Pons (tissue), 1 donor: ENCODE measurements at places on chromosomes 16 and 17.

DNA sequence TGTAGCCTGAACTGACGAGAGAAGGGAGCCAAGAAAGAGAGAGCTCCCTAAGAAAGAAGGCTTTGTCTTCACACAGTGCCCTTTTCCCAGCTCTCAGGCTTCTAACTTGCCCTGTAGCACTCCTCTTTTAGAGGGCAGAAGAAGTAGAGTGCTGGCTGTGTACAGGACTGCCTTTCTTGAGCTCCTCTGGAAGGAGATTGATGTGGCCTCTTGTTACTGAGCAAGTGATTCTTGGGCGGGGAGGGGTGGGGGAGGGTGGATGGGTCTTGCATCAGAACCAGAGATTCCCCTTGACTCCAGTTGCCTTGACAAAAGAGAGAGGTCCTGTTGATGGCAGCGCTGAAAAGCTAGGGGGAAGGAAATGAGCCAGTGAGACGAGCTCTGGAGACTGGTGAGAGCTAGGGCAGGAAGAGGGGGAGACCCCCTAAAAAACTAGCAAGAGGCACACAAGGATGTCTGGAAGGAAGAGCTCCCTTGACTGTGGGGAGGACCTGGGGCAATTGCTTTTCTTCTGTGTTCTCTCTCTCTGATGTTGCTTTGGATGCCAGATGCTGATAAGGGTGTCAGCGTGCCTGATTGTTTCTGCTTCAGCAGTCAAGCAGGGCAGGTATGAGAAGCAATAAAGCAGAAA, 18.4 kb downstream of the GPR179 start:
- no peak for DNase-seq

GRCh38 chr17:71437166-71437565, 683.7 kb upstream of the SOX9 start:
- no peak for DNase-seq

DNA sequence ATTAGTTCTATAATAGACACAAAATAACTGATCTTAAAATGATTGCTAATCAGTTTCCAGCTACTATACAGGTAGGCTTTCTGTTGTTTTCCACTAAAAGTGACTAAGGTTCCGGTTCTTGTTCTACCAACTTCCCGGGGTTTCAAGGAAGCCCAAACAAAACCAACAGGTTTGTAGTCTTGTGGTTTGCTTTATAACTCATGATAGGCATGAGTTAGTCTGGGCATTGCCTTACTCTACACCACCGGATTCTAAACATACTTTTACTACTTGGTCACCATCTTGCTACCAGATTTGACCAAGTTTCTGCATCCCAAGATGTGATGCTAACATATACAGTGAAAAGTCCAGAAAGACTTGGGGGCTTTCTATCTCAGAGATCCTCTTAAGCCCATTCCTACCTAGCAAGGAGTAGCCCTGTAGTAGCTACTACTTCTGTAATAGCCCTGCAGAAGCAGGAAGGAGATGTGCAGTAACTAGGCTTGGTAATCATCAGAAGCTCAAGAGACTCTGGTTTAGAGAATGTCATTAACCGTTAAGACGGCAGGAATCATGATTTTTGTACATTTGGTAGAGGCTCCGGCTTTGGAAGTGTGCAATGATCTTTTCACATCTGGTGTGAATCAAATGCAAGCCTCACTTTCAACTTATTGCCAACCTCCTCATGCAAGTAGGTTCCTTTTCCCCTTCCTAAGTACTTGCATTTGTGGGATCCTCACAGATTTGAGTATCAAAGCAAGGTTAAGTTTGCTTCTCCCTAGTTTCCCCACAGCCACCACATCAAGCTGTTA, 1.6 kb downstream of the FAM117A start:
- DNase-seq, result no peak

- no peak for DNase-seq
These were observed 1.3 kb downstream of the KRT24 start for GRCh38 chr17:40702271-40702670.

DNA sequence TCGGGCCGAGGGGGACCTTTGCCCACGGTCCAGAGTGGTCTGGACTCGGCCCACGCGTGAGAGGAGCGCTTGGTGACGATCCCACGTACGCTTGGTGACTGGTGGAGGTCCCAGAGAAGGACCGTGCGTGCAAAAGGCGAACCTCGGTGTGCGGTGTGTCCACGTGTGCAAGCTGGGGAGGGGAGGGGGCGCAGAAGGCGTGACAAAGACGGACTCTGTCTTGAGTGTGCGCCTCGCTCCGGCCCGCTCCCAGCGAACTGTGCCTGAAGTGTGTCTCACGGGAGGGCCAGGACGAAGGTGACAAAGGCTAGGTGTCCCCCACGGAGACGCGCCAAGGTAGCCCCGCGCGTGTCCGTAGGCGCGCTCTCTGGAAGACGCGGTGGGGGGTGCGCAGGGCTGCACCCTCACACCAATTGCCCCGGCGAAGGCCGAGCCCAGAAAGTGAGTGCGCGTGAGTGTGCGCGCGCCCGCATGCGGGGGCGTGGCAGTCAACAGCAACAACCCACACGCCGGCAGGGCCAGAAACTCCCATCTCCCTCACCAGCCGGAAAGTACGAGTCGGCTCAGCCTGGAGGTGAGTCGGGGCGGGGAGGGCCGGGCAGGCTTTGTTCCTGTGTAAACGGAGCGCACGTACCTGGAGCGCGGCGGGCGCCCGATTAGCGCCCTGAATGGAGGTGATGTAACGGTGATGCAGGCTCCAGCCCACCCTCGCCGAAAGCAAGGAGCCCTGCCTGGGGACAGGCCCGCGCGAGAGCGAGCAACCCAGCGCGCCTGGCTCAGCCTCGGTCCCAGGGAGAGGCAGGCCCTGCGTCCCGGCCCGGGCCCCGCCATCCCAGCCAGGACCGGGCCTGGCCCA, at the start of gene GPRC5C:
Gene GPRC5C (plus strand): TSS at position 521 of the 856 bp plus-strand sequence. CDS start 7,689 bp downstream, outside the sequence.
- DNase-seq, result no peak
